ENCODE measurements at places on chromosomes 2 and 18.

- DNase-seq, result no peak
These were observed 44.1 kb upstream of the HDAC4 start for GRCh38 chr2:239444626-239445577.

DNA sequence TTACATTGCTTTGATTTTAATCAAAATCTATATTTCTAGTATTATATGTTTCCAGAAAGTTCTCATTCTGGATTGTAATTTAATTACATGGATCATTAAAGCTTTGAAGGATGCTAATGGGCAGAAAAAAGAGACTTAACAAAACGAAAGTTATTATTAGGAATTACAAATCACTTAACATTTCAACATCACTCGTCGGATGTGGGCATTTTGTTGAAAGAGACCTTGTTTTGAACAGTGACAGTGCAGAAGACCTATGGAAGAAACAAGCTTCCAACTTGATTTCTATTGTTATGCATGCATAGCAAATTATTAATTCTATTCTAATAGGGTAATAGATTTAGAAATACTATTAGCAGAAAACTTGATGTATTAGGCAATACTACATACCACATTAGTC, 31.4 kb upstream of the DARS1 start:
- DNase-seq, result no peak

DNA sequence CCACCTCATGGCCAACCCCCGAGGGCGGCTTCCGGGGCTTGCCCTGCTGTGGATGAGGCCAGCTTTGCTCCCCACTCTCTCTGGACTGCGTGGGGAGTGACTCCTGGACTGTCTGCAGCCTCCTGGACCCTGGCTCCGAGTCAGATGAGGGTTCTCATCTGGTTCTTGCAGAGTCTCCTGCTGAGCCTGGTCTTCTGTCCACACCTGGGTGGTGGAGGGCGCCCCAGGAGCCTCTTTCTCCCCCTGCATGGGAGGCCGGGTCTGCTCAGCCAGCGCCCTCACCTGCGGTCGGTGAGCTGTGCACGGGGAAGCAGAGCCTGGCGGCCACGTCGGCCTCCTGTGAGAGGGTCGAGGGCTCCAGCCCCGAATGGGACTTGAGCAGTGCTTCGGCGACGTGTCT, 78.3 kb downstream of the RTP5 start:
- no peak for DNase-seq

- no peak for DNase-seq
These were observed 50.1 kb downstream of the CYP27C1 start for GRCh38 chr2:127170021-127170420.

GRCh38 chr2:161943011-161943410, 131.0 kb downstream of the DPP4 start:
- DNase-seq, result no peak

- DNase-seq, result no peak
These were observed 1.4 kb upstream of the LAPTM4A start for GRCh38 chr2:20052861-20053281.

DNA sequence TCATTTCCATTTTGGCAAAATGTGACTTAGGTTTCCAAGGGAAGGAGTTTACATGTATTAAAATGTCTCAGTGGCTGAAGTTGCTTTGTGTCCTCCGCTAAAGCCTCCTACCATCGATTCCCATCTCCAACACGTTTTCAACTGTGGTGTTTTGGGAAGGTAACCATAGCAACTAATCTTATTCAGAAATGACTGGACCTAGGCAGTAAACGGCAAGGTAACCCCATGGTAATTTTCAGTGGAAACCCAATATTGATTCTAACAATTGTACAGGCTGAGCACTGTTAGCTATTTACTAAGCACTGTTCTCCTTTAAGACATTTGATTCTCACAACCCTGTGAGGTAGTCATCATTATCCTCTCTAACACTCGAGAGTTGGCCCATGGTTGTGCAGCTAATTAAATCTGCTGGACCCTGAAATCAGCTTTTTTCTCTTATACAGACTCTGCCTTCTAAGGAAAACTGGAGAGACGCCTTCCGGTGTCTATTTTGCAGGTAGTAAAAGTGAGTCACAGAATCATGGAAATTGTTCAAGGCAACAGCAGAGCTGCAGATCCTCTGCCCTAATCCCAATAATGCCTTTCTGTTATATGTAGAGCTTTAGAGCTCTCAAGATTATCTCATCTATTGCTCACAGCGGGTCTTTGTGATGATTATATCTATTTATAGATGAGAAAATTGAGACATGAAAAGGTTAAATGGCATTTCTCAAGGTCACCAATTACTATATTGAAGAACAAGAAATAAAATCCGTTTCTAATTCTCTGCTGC, 36.2 kb downstream of the FASTKD2 start:
- DNase-seq, result no peak

DNA sequence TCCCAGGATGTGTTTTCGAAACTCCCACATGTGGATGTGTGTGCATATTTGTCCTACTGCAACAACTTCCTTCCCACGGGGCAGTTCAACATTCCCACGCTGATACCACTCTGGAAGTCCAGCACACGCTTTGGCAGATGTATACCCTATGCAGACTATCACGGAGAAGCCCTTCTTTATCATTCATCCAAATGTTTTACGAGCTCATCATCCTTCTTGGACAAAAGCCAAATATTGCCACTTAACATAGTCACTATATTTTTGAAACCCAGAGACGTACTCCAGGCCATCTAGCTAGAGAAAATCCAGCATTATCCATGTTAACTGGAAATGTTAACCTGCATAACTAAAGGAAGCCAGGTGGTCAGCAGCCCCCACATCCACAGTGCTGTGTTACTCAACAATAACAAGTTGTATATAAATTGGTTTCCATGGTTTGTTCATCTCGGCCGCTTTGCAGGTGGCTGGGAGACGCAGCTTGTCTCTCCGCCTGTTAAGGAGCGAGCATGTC, 131.5 kb downstream of the ZNF532 start:
- no peak for DNase-seq

DNA sequence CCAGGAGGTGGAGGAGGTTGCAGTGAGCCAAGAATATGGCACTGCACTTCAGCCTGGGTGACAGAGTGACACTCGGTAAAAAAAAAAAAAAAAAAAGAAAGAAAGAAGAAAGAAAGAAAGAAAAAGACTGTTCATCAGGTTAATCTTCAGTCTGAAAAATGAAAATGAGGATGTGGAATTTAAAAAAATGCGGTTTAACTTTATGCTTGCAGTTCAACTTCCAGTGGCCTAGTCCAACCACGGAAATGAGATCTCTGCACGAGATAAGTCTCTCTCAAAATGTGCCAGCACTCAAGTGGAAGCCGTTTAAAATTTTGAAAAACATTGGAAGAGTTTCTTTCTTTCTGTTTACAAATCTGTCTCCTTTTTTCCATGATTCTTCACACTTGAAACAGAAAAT, 112.1 kb downstream of the DOCK10 start:
- no peak for DNase-seq

GRCh38 chr2:12605366-12605765, 111.4 kb upstream of the TRIB2 start:
- no peak for DNase-seq

DNA sequence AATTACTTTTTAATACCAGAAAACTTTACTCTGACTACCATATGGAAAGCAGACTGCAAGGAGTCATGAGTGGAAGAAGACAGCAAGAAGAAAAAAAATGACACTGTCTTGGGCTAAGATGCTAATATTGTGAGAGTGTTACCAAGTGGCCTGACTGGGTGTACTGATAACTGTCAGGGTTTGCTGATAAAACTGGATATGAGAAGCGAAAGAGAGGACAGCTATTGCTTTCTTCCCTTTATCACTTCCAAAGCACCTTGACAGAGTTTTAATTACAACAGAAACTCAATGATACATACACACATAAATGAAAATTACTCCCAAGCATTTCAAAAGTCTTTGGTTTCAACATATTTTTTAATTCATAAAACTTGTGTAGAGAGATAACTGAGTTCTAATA, 368.5 kb downstream of the ZEB2 start:
- DNase-seq, result no peak

- no peak for DNase-seq
These were observed 68.5 kb upstream of the NFU1 start for GRCh38 chr2:69505710-69506109.

GRCh38 chr2:7063789-7064188, 146.6 kb downstream of the RNF144A start:
- no peak for DNase-seq

DNA sequence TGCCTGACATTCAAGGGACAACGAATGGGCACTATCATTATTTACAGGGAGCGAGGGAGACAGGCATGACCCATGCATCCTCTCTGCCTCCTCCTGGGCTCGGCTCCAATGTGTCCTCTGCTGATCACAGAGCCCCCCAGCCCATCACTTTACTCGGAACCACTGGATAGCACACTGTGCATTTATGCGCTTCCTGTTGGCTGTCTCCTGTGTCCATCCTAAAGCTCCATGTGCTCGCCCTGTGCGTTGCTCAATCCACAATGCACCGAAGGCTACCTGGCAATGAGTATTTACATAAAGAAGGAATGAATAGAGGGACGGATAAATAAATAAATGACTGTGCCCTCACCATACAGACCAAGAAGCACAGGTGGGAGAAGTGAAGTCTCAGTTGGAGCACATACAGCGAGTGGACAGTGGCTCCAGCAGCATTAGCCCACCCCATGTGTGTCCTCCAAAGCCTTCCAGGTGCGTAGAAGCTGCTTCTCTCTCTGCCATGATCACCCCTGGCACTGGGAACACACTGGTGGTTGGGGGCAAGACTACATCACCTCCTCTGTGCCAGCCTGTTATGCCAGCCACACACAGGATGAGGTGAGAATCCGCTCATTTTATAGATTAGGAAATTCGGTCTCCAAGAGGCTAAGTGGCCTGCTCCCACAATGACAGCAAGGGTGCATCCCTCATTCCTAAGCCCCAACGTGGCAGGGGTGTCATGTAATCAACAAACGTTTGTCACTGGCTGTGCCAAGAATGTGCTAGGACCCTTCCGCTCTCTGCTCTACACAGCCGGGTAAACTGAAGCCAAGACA, 2.3 kb upstream of the GDF7 start:
- no peak for DNase-seq

GRCh38 chr2:197191940-197192322, 118.6 kb downstream of the ANKRD44 start:
- peak; percentile 30 for DNase-seq

GRCh38 chr2:203533676-203534591, 1.2 kb downstream of the RAPH1 start:
- no peak for DNase-seq

GRCh38 chr2:47152803-47153202, 2.3 kb downstream of the STPG4 start:
- no peak for DNase-seq

- no peak for DNase-seq
These were observed 43.1 kb downstream of the ACKR3 start for GRCh38 chr2:236612737-236613136.

- DNase-seq, result no peak
These were observed 101.3 kb downstream of the INHBB start for GRCh38 chr2:120447127-120447785.

DNA sequence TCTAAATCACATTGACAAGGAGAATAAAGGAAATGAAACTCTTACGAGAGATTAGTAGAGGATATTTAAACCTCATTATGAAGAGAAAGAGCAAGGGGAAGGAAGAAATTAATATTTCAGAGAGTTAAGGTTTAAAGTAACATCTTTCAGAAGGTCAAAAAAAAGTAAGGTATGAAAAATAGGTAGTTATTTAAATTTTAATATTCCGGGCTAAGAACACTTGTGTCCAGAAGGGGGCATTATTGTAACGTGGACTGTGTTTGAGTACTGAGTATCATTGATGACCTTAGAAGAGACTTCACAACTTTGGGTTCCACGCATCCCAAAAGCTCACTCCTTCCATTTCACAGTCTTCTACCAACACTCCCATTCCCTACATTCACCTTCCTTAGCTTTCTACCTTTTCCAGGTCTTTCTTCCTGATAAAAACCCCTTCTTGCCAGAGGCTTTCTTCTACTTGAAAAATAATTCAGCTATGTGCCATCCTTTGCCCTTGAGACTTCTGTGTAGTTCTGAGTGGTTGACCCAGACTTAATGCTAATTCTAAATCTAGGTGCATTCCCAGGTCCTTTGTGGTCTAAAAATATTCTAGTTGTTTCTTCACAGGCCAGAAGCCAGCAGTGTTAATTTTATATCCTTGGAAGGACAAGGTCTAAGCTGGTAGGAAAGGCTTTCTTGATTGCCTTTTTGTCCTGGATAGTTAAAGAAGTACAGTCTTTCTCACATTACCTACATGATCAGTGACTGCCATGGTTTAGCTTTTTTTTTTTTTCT, 16.5 kb downstream of the DYNC1I2 start:
- DNase-seq, result no peak

DNA sequence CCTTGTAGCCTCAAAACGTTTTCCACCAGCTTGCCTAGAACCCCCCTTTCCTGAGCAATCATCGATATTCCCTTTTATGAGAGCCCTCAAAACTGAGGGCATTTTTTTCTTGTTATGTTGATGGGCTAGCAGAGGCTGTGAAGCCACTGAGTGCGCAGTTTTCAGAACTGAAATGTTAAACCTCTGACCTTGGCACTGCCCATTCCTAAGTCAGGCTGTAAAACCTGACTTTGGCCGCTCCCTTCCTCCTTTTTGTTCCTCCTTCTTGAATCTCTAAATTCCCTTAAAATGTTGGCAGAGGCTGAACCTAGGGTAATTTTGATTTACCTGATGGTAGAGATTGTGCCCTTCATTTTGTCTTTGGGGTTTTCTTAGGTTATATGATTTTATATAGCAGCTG, 334.2 kb downstream of the KIAA1328 start:
- DNase-seq, result no peak

DNA sequence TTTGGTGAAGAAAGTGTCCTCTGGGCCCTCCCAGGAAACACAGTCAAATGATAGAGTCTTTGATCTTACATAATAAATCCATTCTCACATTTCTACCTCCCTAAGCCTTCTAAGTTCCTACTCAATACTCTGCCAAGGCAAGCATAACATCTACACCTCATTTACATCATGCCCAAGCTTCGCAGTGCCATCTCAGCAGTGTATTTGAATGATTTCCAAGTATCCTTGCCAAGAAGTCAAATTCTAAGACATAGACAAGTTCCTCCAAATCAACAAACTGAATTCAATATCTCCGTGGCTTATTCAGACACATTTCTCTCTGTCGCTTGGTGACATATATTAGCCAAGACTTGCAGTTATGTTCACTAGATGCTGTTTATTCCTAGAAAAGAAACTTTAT, 8.1 kb upstream of the MLPH start:
- DNase-seq, result no peak

DNA sequence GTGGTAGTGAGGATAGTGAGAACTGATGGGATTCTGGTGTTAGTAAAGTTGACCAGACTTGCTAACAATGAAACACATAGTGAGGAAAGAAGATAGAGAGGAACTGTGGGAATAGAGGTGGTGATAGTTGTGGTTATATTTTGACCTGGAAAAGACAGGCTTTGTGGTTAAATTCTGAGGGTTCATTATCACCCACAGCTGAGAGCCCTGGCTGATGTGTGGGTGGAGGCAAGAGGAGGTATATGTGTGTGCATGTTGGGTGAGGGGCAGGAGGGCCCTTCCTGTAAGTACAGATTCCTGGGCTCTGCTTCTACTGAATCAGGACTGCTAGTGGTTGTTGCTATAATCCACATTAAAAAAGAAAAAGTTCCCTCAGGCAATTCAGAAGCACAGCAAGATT, 26.2 kb upstream of the TMEM163 start:
- DNase-seq, result no peak

GRCh38 chr2:54106631-54107454, 8.6 kb upstream of the ACYP2 start:
- peak; percentile 44 for DNase-seq

All from T-cell (primary cell).